ENCODE measurements at places on chromosomes 13 and 19.

GRCh38 chr13:103203735-103204330, 137.6 kb upstream of the SLC10A2 start:
- no peak for DNase-seq

- DNase-seq = no peak
Observed at GRCh38 chr13:94261163-94261562, 218.3 kb downstream of the DCT start.

- no peak for DNase-seq
Observed at GRCh38 chr19:58474291-58474996, 1.7 kb upstream of the ZNF446 start.

DNA sequence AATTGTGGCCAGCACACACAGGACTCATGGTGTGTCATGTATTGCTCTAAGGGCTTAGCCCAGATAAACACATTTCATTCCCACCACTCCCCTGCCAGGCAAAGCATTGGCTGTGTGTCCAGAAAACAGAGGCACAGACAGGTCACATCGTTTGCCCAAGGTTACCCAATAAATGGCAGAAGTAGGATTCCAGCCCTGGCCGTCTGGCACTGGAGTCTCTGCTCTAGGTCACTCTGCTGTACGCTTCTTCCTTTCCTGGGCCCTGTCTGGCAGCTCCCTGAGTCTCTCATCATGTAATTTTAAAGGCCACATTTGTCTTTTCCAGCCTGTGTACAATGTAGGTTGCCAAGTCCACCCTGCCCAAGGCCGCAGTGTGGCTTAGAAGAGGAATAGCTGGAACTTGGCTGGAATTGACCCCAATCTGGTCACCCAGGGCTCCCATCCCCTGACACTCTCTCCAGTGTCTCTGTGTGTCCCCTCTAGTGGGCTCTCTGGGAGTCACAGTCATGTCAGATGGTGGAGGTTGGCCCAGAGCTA, 264.5 kb upstream of the TSHZ3 start:
- DNase-seq = no peak

Data from activated CD4-positive, CD25-positive, alpha-beta regulatory T cell treated with anti-CD3 and anti-CD28 coated beads, Interleukin-2, amount 50 U/mL, for 16 hours (primary cell).